Caki2 (cell line): ENCODE measurements at places on chromosomes 5 and 9.
A peak's percentile ranks its signal among the peaks of the same experiment; 100 is the strongest.

DNA sequence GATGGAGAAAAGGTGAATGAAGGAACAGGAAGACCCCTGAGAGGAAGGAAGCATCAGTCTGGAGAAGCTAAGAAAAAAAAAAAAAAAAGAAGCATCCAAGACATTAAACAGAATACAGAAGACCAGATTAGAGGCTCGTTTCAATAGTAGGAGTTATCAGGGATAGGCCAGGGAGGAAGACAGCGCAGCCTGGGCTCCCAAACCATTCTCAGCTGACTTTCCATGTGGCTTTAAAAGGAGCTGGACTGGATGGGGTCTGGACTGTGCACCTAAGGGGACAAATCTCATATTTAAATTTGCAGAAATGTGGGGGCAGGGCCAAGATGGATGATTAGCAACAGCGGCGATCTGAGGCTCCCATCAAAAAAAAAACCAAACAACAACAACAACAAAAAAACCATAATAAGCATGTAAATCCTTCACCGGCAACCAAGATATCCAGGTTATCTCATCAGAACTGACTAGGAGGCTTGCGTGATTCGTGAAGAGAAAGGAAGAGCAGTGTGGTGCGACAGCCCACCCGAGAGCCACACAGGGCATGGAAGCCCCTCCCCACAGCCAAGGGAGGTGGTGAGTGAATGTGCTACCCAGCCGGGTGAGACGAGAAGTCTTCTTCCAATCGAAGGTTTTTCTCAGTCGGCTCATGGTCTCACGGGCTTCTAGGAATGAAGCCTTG is 114.9 kb upstream of the ADAMTS16 start:
- peak; percentile 11 for DNase-seq

DNA sequence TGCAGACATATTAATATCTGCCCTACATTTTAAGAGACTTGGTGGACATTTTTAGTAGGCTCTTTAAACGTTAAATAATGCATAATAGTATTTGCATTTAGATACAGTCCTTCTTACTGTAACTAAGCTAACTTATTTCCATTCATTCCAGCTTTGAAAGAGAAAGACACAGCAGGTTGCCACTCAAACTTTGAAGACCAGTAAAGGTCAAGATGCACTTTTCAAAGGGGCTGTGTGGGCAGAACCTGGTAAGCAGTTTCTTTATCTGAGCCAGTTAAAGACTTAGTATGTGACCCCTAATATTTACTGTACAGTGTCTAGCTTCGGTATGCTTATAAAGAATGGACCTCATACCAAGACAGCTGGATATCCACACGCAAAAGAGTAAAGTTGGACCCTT is 20.8 kb downstream of the PLGRKT start:
- DNase-seq = no peak

GRCh38 chr5:99179206-99179605 is 250.4 kb upstream of the CHD1 start:
- DNase-seq = no peak

GRCh38 chr5:150140830-150141229 is 14.8 kb downstream of the PDGFRB start:
- no peak for DNase-seq

- DNase-seq = no peak
These were observed 195.3 kb downstream of the BNC2 start for GRCh38 chr9:16675131-16675530.

DNA sequence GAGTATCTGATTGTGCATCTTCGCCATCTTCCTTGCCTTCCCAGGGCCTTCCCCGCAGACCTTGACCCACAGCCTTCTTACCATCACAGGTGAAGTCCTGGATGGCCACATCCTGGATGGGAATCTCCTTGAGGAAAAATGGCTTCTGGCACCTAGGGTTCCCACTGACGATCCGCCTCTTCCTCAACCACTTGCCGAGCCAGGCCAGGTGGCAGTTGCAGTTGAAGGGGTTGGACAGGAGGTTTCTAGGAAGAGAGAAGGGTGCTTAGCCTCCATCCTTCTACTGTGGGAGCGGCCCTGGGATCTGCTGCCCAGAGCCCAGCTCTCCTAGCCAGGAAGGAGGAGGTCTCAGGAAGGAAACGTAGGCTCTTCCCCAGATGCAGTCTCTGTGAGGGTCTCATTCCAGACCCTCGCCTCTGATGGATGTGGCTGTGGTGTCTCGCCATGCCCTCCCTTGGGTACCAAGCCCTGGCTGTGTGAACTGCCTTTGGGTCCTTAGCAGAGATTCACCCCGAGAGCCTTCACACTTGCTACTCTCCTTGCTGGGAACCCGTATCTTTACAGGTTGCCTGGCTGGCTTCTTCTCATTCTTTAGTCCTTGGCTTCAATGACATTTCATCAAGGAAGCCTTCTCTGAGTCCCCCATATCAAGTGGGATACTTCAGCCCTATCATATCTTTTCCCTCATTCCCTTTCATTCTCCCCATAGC is 170.4 kb upstream of the PANK3 start:
- no peak for DNase-seq

DNA sequence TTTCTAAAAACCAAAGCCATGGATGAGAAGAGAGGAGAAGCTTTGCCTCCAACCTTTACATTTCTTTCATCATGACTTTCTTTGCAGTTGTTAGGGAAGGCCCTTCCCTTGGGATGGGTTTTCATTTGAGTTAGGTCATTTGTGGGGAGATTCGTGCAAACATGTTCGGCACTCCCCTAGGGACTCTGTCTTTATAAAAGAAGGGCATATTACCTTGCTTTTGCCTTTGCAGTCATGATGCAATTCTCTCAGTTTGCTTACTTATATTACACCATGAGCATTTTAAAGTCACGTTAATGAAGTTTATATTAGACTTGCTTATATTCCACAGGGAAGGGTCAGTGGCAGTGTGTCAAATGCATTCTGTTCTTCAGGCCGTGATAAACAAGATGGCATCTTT is 289.3 kb upstream of the WWC1 start:
- DNase-seq = no peak

GRCh38 chr9:107644733-107645463 is 155.3 kb upstream of the KLF4 start:
- DNase-seq = no peak

GRCh38 chr9:100126423-100126822 is 27.4 kb downstream of the INVS start:
- no peak for DNase-seq

DNA sequence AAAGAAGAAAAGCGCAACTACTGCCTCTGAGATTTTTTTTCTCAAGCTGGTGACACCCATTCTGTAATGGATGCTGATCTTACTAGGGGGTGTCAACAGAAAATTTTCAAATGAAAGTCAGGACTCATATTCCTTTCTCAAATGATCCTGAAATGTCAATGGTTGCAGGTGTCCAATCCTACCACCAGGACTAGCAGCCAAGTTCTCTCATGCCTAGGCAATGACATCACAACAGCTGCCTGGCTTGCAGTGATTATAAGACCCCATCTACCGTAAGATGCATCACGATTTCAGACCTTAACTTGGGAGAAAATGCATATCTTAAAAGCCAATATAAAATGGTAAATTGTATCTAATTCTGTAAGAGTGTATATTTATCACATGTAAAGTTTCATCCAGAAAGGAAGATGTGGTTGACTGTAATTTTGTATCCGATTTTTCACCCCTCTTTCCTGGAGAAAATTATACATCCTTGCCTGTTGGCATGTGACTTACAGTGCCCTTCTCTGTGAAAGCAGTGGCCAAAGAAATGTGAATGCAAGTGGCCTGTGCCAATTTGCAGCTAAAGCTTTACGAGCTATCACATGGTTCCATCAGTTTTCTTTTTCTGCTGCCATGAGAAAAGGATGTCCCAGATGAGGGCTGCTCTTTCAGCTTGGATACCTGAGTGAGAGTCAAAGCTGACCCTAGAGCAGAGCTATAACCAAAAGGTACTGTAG is 104.4 kb downstream of the DENND1A start:
- no peak for DNase-seq

DNA sequence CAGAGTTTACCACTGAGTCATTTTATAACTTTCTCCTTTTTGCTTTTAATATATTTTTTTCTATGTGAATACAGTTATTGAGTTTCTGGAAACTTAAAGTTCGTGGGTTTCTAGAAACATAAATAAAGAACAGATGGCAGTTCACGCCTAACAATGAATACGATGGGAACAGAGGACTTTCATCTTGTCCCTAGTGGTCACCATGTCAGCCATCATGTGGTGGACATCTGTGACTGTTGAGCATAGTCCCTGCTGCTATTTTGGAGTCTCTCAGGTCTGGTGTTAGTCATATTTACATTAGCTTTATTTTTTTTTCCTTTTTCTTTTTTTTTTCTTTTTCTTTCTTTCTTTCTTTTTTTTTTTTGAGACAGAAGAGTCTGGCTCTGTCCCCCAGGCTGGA is 85.3 kb downstream of the XRCC4 start:
- DNase-seq = no peak

- no peak for DNase-seq
These were observed 93.6 kb downstream of the CAMSAP1 start for GRCh38 chr9:135813671-135814290.

- DNase-seq = peak; percentile 95
These were observed 595 bp downstream of the PDLIM7 start for GRCh38 chr5:177496727-177497291.

DNA sequence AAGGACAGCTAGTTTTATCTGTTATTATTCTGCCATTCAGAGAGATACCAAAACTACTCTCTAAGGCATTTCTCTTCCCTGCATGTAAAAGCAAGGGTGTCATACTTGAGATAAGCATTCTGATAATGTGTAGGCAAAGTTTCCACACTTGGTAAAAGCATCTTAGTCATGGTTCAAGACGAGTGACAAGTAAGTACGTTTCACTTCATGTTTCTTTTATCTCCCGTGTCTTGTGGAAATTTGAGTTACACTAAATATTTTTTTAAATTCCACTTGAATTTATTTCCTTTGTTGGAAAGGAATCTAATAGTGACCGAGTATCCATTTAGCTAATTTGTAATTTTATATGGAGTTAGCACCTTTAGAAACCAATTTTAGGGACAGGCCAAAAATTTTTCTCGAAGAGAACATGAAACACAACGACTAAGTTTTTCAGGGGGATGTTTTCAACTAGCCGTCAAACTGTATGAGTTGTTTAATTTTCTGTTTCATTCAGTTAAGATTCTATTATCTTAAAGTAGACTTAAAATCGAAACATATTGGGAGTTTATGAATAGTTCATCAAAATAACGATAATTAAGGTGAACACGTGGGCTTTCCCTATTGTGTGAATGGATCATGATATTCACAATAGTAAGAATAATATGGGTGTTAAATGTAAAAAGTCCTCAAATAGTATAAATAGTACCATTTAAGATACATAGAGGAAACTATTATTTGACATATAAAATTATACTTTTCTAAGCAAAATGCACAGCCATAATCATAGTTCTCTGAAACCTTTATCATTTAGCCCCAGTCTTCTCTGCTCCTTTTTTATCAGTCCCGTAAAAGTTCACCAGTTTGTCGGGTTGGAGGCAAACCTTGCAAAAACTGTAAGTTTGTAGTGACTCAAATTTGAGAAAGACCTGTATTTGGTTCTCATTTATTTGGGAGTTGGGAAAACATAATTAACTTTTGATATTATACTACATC is 1.6 kb downstream of the RFESD start:
- DNase-seq = no peak

- DNase-seq = no peak
These were observed 6.5 kb downstream of the SNX18 start for GRCh38 chr5:54524082-54524481.

GRCh38 chr5:140574165-140574564 is 9.5 kb downstream of the SLC35A4 start:
- DNase-seq = no peak

- peak; percentile 98 for DNase-seq
These were observed 12.4 kb downstream of the PTTG1 start for GRCh38 chr5:160434022-160434531.

- no peak for DNase-seq
These were observed 869.6 kb downstream of the MAT2B start for GRCh38 chr5:164375051-164375450.

- DNase-seq = no peak
These were observed 780 bp upstream of the CCNJL start for GRCh38 chr5:160312960-160313727.

DNA sequence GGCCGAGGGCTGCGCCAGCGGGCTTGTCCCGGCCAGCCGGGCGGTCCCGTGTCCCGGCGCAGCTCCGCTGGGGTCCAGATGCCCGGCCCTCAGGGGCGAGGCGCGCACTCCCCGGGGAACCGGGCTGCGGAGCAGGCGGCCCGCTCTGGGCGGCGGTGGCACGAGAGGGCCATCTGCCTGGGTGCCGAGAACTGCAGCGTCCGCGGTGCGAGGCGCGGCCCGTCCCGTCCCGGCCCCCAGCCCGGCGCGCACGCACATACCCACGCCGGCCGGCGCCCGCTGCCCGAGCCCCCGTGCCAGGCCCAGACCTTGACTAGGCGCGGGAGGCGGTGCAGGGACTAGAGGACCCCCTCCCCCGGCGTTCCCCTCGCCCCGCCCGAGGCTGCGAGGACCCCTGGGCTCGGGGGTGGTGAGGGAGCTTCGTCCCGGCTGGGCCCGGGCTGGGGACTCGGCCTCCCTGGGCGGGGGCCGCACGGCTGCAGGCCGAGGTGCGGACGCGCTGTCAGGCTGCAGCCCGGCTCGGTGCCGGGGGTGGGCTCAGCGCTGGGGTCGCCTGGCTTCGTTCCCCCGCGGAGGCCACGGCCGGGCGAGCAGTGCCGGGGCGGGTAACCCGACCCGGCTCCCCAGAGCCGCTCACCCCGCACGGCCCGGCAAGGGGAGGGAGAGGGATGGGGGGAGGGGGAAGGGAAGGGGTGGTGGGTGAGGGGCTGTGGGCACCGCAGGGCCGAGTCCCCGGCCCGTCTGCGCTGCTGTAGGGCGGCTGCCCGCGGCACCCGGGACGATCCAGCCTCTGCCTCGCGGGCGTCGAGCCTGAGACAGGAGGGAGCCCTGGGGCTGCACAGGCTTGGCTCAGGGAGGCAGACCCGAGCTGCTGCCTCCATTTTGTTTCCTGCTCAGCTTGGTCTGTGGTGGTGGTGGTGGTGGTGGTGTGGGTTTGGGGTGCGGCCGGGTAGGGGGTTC is 1.2 kb upstream of the NSD1 start:
- DNase-seq = no peak

DNA sequence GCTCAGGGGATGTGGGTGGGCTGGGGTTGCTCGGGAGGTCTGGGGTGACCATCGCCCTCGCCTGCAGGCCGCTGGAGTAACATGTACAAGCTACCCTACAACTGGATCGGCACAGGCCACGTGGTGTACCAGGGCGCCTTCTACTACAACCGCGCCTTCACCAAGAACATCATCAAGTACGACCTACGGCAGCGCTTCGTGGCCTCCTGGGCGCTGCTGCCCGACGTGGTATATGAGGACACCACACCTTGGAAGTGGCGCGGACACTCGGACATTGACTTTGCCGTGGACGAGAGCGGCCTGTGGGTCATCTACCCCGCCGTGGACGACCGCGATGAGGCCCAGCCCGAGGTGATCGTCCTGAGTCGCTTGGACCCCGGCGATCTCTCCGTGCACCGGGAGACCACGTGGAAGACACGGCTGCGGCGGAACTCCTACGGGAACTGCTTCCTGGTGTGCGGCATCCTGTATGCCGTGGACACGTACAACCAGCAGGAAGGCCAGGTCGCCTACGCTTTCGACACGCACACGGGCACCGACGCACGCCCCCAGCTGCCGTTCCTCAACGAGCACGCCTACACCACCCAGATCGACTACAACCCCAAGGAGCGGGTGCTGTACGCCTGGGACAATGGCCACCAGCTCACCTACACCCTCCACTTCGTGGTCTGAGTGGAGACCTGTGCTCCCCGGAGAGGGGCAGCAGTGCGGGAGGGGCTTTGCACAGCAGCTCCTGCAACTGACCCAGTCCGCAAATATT is 33.0 kb downstream of the OLFML2A start:
- DNase-seq = no peak
